Cardiac fibroblast (primary cell): ENCODE measurements at places on chromosomes 13 and 19.

DNA sequence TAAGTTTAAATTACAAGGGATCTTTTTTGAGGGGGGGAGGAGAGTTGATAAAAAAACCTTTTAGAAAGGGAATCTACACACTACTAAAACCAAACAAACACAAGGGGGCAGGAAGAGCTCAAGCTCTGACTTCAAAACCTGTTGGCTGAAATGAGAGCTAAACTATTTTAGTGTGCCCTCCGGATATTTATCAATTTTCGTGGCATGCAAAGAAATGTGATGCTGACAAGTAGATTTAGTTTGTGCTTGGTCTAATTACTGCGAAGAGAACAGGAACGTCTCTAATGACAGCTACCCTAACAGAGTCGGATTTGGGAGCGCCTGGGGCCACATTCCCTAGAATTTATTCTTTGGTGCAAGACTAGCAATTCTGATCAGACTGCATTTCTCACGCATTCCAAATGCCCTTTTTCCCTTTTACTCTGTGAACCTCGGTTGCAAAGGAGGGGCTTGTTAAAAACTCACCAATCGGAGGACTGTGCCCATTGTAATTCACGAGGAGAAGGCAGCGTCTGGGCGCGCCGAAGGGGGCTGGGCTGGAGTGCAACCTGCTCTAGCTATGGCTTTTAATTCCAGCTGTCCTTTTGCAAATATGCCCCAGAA is 802 bp upstream of the FREM2 start:
- peak; percentile 19 for DNase-seq

GRCh38 chr19:45766296-45766868 is 2.7 kb downstream of the SIX5 start:
- no peak for DNase-seq

DNA sequence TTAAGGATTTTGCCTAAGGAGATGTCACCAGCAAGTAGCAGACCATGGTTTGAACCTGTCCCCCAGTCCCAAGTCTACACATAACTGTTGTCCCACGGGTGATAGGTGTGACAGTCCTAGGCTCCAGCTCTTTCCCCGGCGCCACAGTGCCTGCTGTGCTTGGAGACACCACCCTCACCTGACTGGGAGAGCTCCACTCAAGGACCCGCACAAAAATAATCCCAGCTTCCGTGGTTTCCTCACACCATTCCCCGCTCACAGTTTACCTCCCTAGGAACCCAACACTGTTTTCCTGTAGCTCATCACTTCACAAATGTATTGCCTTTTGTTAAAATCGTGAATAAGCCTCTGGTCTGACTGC is 19.8 kb upstream of the RASA3 start:
- DNase-seq = no peak

DNA sequence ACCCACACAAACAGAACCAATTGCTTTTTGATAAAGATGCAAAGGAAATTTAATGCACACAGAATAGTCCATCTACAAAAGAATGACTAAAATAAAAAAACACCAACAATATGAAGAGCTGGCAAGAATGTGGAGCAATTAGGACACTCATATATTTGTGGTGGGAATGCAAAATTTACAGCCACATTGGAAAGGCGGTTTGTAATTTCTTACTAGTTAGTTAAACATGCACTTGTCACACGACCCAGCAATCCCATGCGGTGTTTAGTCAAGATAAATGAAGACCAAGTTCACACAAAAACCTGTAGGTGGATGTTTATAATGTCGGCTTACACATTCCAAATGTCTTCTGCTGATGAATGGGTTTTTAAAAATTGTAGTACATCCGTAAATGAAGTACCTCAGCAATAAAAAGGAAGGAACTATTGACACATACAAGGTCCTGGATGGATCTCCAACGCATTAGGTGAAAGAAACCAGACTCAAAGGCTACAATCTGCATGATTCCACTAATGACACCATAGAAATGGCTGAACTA is 5.2 kb downstream of the GRTP1 start:
- DNase-seq = no peak

DNA sequence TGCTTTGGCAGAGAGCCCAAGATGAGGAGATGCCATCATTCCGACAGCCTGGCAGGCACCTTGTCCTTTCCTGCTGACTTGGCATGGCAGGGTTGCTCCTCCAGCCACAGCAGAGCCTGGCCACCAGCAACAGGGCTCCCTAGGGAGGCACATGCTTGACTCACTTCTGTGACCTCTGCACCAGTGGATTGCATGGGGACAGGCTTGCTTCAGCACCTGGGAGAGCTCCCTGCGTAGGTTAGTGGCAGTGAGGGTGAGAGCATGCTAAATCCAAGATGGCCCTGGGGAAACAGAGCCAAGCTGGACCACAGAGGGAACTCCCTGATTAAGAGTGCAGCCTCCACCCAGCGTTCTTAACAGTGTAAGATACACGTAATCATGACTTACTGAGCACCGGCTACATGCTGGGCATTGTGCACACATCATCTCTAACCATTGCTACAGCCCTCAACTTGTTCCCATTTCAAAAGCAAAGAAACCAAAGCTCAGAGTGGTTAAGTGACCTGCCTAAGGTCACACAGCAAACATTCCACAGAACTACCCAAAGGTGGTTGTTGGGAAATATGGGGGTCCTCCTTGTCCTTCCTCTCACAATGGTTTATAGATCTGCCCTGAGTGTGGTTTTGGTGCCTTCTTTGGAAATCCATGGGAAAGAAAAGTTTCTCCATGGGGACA is 116.6 kb upstream of the UQCRFS1 start:
- no peak for DNase-seq
